ENCODE measurements at places on chromosomes 7 and 10.

DNA sequence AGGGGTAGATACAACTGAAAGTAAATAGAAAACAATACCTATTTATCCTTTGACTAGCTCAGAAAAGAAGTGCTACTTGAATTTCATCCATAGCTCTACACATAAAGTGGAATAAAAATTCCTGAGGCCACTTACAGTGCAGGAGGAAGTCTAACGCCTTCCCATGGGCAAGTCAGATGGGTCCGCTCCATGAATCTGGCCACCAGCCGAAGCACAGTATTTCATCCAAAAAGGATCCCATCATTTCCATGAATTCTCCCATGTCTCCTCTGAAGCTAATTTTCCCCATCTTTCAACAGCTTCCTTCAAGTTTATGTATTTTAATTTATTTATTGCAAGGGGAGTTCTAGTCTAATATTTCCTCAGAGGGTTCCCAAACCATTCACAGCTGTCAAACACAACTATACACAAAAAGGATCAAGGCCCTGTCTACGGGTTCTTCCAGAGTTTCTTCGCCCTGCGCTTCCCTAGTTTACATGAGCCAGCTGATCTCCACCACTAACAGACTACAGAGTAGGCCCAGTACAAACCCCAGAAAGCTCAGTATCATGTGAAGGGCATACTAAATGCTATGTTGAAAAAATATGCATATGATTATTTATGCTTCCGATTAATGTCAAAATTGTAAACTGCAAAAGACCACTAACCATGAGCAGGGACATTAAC is 184.7 kb downstream of the DOCK4 start:
- no peak for DNase-seq

- no peak for DNase-seq
These were observed 10.3 kb downstream of the PKD1L1 start for GRCh38 chr7:47937711-47938573.

DNA sequence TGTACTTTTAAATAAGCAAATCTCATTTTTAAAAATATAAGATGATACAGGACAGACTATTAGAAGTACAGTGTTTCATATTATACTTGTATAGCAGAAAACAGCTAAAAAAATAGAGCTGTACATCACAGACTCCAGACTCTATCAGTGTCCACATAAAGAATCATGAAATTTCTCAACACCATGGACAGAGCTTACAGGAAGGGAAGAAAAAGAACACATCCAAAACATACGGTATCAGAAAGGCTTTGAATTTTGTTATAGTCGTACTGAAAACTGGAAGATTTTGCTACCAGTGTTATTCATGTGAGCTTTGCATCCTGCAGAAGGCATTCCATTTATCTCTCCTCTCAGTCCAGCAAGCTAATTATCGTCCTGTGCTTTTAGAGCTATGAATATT is 183.2 kb upstream of the PTPRZ1 start:
- no peak for DNase-seq

GRCh38 chr7:149690688-149691446 is 82.5 kb downstream of the ZNF467 start:
- DNase-seq, result no peak

GRCh38 chr10:124572751-124573150 is 111.1 kb downstream of the LHPP start:
- no peak for DNase-seq

- no peak for DNase-seq
These were observed 43.2 kb downstream of the IKZF1 start for GRCh38 chr7:50347693-50348092.

DNA sequence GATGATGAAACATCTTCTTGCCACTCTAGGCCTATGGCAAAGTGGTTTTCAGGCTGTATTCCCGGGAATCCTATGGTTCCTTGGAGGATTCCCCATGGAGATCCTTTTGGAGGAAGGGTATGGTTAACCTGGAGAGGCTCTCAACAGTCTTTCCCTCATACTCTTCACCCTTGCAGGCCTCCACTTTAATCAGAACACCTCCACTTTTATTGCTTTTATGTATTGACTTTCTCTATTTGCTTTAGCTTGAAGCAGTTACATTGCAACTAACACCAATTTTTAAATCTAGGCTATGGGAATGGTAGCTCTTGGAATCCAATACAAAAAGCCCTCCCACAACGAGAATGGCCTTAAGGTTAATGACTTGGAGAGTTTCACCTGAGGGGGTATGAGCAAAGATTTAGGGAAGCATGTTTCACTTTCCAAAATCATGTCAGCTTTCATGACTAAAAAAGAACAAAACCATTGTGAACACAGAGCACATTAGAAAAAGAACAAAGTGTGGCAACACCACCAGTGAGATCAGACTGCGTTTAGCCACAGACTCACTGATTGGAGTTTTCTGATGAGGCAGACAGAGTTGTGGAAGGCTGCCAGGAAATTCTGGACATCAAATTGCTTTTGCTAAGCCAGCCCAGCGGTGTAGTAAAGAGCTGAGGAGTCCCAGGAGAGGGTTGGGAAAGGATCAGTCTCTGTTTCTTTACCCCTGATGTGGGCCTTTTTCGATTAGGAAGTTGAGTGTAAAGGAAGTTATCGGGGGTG is 130.4 kb upstream of the BMPER start:
- no peak for DNase-seq

DNA sequence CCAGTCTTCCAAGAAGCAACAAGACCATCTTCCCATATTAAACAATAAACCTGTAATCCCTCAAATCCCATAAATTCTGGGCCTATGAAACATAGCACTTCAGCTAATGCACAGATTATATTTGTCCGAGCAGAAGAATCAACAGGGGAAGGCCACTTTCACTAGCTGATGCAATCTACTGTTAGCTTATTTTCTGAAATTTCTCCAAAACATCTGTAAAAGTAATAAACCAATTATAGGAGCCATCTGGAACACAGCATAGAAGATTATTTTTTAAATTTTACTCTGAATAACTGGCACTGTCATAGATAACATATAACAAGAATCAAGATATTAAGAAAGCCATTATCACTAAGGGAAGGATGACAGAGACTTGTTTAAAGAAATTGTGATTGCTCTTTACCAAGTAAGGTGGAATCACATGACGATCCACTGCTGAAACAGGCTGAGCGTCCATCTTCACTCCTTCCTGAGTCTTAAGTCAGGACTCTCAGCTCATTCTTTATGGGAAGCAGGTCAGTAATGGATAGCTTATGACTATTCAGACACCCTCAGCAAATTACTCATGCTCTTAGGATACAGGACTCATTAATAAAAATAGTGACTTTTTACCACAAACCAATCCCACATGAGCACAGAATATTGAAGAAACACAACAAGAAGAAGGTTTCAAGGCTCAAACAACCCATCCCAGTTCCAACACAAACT is 719.5 kb downstream of the XPNPEP1 start:
- DNase-seq, result no peak

GRCh38 chr10:88879534-88880281 is at the start of gene STAMBPL1:
STAMBPL1 (plus strand) TSS chr10:88880245; CDS start chr10:88901709, 21,464 bp downstream.
- DNase-seq, result peak; percentile 46

DNA sequence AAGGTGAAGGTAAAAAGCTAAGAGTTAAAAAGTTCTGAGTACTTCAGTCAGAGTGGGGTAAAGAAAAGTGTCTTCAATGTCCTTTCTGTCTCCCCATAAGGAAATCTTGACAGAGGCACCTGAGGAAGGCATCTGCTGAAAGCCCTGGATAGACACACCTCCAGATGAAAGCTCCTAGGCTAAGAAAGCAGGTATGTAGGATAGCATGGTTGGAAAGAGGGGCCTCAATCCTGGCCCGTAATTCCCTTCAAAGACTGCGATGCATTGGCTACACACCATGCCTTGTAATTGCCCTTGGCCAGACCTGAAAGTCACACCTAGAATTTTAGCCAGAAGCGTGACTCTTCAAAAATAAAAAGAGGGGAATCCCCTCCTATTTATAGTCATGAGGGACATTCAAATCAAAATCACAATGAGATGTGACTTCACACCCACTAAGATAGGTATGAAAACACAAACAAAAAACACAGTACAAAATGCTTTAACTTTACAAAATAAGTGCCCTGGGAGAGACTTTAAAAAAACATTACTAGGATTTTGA is 809.7 kb downstream of the IPMK start:
- DNase-seq, result no peak

- DNase-seq, result no peak
These were observed 73.1 kb downstream of the MKLN1 start for GRCh38 chr7:131400681-131401176.

GRCh38 chr10:101142533-101143344 is 11.6 kb downstream of the TLX1 start:
- no peak for DNase-seq

DNA sequence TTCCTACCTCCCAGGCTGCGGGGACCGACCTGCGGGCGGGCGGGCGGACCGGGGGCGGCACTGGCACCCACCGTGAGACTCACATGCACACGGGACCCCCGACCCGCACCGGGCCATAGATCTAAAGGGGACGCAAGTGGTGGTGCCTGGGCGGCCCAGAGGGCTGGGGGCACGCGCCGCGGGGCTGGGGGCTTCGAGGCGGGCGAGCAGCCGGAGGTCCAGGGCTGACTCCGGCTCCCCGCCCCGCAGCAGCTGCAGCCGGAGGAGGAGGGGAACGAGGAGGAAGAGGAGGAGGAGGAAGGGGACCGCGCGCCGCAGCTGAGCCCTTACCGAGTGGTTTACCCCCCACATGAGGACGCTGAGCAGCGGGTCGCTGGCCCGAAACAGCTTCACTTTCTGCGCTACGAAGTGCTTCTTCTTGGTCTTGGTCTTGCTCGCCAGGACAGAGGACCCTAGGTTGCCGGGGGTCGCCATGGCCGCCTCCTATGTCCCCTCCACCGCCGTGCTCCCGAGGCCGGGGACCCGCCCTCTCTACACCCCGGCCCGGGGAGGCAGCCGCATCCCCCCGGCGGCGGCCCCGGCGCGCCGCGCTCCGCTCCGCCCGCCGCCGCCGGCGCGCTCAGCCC is 412 bp downstream of the PIP4K2A start:
- DNase-seq, result peak; percentile 6

- no peak for DNase-seq
These were observed 6.2 kb upstream of the TMEM243 start for GRCh38 chr7:87225696-87226095.

GRCh38 chr10:132897516-132898381 is 44.6 kb downstream of the CFAP46 start:
- DNase-seq, result no peak

DNA sequence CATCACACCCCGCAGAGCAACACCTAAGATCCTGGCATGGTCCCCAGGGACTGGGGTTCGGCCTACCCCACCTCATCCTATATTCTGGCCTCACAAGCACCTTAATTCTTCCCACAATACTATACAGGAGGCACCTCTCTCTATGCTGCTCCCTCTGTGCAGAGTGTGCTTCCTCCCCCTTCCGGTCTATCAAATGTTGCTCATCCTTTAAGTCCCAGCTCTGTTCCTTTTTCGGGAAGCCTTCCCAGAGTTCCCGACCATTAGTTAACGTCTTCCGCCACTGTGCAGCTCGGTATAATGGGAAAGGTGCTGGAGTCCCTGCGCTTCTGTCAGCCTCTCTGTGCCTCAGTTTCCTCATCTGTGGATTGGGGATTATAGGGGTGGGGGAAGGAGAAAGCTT is 21.8 kb downstream of the PALD1 start:
- DNase-seq, result no peak

DNA sequence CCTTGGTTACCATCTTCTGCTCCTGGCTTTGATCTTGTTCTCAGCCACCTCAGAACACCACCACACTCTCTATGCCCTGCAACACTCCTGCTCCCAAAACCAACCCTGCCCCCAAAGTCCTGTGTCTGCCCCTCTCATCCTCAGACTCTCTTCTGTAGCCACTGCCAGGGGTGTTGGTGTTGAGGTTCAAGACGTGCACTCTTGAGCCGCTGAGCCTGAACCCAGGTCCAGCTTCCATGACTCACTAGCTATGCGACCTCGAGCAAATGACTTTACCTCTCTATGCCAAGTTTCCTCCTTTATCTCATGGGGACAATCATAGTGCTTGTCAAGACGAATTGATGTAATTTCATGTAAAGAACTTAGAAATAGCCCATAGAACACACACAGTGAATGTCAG is 840 bp upstream of the ATP6V0A4 start:
- no peak for DNase-seq

DNA sequence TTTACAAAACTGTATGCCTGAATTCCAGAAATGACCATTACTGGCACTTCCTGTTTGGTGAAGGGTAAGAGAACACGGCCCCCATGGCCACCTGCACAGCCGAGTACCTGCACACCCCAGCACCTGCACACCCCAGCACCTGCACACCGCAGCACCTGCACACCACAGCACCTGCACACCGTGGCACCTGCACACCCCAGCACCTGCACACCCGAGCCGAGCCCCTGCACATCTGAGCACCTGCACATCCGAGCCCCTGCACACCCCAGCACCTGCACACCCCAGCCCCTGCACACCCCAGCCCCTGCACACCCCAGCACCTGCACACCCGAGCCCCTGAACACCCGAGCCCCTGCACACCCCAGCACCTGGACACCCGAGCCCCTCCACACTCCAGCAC is 243.5 kb downstream of the DNAJB6 start:
- DNase-seq, result no peak

- DNase-seq, result no peak
These were observed 46.9 kb downstream of the AHCYL2 start for GRCh38 chr7:129271500-129272355.

GRCh38 chr7:164882-165660 is 27.3 kb upstream of the FAM20C start:
- DNase-seq, result no peak

DNA sequence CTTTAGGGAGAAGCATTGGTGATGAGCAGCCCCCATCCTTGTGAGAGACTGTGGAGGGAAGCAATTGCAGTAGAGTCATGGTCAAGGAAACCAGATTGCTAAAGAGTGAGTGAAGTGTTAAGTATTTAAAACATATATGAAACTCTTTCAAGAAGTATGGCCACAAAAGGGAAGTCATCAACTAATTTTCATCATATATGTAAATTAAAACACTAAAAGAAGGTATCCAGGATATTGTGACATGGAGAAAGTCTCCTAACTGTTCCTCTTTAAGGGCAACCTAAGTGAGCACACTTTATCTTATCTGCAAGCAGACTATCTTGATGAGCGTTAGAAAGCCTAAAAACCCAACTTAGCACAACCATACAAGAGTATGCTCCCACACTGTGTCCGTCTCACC is 69.7 kb downstream of the CD36 start:
- DNase-seq, result no peak

DNA sequence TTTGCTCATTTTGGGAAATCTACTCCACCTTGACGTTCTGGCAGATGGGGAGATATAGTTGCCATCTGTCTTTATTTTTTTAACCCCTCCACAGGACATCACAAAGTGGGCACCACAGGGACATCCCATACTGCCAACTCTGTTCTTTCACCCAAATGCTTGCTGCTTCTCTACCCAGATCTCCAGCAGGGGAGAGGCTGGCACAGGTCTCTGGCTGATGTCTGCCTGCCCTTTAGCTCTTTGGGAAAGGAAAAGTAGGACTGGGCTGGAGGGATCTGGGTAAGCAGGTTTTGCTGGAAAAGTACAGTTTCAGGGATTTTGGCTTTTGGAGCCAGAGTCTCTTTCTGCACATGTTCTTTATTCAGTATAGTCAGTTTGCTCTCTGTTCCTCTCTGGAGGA is 156.7 kb downstream of the ANLN start:
- no peak for DNase-seq

- DNase-seq, result peak; percentile 56
These were observed 1.5 kb downstream of the STX1A start for GRCh38 chr7:73717991-73718405.

GRCh38 chr10:128642502-128642901 is 516.3 kb upstream of the MKI67 start:
- DNase-seq, result no peak

GRCh38 chr10:44233561-44234482 is 151.1 kb downstream of the CXCL12 start:
- DNase-seq, result no peak
